SJSA1 (cell line): ENCODE measurements at places on chromosomes 5 and 9.

DNA sequence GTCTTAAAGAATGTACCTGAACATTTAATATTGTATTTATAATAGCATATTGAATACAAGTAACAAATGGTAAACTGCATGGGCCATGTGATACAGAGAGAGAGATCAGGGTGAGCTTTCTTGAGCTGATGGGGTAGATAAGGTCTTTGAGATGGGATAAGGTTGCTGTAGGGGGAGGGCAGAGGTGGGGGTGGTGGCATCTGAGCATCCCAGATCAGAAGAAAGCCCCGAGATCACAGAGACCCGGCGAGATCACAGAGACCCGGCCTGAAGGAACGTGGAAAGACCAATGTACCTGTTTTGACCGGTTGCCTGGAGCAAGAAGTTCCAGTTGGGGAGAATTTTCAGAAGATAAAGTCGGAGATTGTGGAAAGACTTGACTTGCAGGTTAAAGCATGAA is 6.6 kb downstream of the SMARCA2 start:
- DNase-seq: no peak

GRCh38 chr5:125574491-125575044 is 828.1 kb upstream of the ZNF608 start:
- no peak for DNase-seq

DNA sequence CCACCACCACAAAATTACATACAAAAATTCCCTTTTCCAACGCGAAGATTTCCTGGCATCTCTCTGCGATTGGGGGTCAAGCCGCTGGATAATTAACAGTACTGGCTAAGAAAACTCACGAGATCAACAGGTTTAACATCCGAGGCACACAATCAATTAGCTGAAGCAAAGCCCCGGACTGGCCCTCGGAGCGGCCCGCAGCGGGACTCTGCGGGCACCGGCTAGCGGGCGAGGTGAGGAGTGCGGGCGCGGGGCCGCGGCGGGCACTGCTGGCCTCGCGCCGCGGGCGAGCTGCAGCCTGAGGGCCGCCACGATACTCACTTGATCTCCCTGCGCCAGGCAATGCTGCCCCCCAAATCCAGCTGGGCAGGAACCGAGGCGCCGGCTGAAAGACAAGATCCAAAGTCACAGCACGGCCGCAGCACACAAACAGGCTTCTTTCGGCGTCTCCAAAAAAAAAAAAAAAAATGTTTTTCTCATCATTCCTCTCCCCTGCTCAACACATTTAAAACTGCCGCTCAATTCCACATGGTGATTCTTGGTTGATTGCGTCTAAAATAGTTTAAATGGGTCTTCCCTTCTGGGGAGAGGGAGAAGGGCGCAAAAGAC is 210.2 kb downstream of the MEF2C start:
- DNase-seq: no peak

GRCh38 chr9:79637177-79637925 is 65.6 kb downstream of the TLE4 start:
- DNase-seq: no peak

DNA sequence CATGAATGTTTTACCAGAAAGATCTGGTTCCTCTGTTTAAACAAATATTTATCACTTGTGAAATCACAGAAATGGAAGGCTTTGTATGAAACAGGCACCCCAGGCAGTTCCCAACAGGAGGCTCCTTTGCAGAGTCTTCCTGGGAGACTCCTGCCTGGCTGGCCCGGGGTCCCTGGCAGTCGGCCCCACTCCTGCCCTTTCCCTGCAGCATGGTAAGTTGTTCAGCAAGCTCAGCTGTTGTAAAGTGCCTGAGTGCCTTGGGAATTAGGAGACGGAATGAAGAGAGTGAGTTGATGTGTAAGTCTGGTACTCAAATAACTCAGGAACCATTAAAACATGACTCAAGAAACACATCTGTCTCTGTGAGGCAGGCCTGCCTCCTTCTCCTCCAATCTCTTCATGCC is 17.5 kb upstream of the LHFPL2 start:
- DNase-seq: no peak

GRCh38 chr9:124242331-124243194 is 15.2 kb upstream of the NEK6 start:
- no peak for DNase-seq

DNA sequence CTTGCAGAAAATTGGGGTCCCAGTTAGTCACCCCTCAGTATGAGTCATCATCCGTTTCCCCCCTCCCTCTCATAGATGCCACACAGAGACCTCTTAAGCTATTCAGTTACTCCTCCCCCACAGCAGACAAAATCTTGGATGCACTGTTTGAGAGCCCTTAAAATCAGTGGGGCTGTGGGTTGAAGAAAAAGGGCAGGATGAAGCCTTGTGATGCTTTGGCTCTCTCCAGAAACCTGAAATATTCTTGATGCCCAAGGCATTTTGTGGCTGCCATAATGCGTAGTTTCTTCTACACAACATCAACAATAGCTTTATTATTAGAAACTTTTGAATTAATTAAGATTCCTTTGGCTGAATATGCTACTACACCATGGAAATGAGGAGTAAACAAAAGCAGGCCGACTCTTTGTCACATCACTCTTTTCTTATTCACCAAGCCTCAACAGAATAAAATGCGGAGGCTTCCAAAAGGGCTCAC is 133.8 kb downstream of the MRPS30 start:
- no peak for DNase-seq

GRCh38 chr9:89363311-89363670 is 45.0 kb downstream of the SECISBP2 start:
- no peak for DNase-seq

GRCh38 chr9:77783518-77783917 is 135.4 kb upstream of the GNA14 start:
- no peak for DNase-seq

DNA sequence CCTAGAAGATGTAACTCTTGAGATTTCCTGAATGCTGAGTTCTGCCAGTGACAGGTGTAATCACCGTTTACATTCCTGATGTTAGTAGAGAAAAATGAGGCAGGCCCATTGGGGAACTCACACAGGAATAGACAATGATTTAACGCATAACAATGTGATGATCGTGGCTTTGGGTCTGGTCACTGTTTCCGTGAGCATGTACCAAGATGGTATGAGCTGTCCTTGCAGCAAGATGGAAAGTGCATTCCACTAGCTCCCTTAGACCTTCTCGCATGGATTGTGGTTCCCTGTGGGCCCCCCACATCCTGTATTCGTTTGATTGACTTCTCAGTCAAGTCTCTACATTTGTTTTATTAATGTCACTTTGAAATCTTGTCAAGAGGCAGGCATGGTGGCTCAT is 124.0 kb upstream of the DAP start:
- peak; percentile 78 for DNase-seq

DNA sequence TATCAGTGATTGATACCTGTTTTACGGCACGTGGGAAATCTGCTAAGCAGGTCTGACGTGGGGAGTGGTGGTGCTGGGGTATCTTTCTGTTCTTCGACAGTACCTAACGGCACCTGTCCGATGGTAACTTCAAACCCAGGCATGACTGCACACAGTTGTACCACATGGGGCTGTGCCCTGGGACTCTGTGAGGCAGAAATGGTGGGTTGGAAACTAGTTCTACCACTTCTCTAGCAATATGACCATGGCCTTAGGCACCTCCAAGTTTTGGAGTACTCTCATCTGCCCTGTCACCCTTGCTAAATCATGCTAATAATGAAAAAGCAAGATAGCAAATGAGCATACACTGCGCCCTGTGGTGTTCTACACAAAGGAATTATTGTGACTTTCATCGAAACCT is 30.9 kb downstream of the EPB41L4B start:
- DNase-seq: no peak

DNA sequence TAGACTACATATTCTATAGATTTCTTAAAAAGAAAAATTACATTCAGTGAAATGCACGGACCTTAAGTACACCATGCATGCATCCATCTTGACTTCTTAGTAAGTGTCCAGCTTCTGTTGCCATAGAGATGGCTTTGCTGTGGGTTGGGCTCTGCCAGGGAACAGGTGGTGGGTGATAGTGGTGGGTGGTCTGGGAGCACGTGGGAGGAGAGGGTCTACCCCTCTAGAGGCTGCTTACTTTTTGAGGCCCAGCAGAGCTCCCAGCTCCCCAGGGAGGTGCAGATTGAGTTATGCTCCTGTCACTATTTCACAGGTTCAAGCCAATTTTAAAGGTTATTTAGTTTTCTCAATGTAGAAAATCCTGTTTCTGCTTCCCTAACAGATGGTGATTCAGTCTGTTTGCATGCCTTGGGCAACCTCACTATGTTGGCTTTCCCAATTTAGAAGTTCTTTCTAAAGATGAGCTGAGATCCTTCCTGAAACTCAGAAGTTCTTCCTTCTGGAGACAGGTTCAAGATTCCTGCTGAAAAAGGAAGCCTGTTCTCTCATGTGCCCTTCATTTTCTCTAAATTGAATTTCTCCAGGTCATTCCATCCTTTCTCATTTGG is 107.4 kb upstream of the LHFPL2 start:
- no peak for DNase-seq

- DNase-seq: peak; percentile 58
Measured at GRCh38 chr5:8184455-8185063, 315.6 kb downstream of the MTRR start.

- no peak for DNase-seq
Measured at GRCh38 chr9:81069038-81069795, 620.1 kb downstream of the TLE1 start.
